Activated CD4-positive, CD25-positive, alpha-beta regulatory T cell treated with anti-CD3 and anti-CD28 coated beads, Interleukin-2, amount 50 U/mL, for 16 hours (primary cell): ENCODE measurements at places on chromosomes 4 and X.

GRCh38 chrX:19750783-19751467 lies 136.5 kb downstream of the SH3KBP1 start:
- DNase-seq, result no peak

- no peak for DNase-seq
Observed at GRCh38 chr4:86606809-86607208, 12.7 kb downstream of the PTPN13 start.

- no peak for DNase-seq
Observed at GRCh38 chrX:109533631-109534030, 3.0 kb upstream of the NXT2 start.

DNA sequence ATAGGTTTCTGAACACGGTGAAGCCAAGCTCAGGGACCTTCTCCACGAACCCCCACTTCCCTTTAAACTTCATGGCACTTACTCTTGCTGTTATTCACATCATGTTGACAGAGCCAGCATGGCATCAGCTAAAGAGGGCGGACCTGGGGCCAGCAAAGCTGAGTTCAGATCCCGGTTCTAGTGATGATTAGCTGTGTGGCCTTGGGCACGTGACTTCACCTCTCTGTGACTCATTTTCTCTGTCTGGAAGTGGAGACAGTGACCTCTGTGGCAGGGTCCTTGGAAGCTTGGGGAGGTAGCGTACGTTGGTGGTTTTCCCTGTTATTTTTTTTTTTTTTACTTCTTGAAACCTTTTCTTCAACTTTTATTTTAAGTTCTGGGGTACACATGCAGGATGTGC lies 13.4 kb downstream of the EVC start:
- no peak for DNase-seq

DNA sequence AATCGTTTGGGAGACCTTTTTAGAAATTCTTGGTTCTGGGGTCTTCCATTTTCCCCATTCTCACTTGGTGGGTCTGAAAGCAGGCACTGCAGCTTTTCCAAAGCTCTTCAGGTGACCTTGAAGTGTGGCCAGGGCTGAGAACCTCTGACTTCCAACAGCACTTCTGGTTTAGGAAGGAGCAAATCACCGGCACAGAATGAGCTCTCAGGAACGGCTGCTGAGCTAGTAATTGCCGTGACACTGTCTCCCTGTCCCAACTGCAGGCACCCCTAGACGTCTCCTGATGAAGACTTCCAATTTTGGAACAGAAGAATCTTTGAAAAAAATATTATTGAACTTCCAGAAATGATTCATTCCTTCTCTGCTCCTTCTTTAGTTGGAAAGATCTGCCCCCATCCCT lies 31.3 kb downstream of the CD38 start:
- DNase-seq, result no peak

DNA sequence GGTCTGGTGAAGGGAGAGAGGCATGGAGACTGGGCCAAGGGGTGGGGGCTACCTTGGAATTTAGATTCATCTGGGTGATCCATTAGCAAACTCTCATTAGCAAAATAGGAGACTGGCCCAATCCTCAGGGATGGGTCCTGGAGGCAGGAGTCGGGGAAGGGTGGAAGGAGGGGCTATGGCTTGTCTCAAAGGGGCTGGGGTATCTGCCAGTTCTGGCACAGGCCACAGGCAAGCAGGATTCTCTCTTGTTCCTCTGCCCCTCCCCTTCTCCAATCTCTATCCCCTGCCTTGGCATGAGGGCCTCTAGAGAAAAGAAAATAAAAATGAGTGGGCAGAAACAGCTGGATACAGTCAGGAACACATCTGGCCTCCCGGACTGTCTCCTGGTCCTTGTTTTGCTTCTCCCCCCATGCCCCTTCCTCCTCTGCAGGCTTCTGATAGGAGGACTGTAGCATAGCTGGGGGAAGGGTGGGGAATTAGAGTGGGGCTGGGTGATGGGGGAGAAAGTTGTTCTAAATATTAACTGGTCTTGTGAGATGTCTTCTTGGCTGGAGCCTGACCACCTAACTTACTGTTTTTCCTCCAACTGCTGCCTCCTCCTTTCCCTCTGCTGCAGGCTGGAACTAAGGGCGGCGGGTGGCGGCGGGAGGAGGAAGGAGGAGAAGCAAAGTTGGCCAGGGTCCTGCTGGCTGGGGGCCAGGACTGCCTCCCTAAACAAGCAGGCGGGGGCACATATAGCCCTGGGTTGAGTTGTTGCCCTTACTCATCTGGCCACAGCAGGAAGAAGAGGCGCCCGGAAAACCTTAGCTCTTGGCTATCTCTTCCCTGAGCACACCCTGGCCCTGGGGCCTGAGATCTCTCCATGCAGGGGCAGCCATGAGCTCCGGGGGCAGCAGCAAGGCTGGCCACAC lies 53.3 kb upstream of the LAS1L start:
- DNase-seq, result no peak

DNA sequence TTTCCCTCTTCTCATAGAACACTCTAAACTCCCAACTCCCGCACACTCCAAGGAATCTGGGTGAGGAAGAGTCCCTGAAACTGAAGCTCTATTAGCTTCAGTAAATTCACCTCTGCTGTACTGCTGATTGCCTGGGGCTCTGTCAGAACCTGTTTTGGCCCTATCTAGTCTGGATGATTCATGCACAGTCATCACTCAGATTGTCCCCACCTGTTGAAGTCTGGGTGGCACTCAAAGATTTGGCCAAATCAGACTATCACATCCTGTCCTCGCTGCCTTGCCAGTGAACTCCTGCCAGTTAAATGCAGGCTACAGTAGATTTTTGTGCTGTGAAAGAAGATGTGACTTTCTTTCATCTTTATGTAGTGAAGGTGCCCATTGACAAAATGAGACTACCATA lies 63.5 kb upstream of the EMCN start:
- no peak for DNase-seq

DNA sequence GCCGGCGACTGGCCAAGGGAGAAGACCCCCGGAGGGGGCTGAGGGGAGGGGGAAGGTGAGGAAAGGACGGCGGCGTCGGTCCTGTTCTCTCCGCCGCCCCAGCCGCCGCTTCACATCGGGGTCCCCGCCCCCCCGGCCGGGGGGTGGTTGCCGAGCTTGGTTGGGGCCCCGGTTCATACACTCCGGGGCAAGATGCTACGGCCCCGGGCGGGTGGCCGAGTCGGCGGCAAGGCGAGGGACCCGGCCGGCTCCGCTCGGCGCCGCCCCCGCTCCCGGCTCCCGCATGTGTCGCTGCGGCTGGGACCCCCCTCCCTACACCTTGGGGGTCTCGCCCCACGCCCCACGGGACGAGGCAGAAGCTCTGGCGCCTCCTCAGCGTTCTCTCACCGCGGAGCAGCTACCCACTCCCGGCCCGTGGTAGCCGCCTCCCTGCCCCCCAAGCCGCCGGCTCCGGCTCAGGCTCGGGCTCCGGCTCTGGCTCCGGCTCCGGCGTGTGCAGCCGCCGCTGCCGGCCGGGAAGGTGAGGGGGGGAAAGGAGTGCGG lies 461 bp downstream of the FBXW7 start:
- DNase-seq, result no peak

DNA sequence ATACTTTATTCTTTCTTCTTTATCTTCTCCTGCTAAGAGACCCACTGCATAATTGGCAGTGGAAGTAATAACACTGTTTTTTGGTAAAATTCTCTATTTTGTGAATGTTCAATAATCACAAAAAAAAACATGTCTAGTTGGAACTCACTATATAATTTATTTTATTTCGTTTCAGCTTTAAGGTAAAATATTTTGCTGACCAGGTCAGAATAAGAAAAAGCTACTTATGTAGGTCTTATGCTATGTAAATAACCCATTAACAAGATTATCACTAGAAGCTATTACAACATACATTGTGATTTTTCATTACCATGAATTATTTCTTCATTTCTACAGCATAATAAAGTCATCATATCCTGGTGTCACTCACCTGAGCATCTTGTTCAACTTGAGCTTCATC lies 19.3 kb downstream of the ANXA5 start:
- no peak for DNase-seq

- no peak for DNase-seq
Observed at GRCh38 chr4:173153445-173153844, 15.2 kb upstream of the GALNT7 start.

DNA sequence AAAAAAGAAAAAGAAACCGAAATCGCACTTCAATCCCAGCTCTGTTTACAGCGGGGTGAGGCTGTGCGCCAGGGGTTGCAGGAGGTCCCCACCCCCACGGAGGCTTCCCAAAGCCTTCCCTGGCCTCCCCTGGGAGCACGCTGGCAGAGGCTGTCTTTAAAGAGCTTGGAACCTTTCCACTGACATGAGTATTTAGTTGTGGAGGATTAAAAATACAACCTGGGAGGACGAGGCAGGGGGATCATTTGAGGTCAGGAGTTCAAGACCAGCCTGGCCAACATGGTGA lies 69.1 kb downstream of the PPP2R2C start:
- DNase-seq, result no peak

GRCh38 chr4:12791536-12791935 lies 692.6 kb downstream of the RAB28 start:
- no peak for DNase-seq

DNA sequence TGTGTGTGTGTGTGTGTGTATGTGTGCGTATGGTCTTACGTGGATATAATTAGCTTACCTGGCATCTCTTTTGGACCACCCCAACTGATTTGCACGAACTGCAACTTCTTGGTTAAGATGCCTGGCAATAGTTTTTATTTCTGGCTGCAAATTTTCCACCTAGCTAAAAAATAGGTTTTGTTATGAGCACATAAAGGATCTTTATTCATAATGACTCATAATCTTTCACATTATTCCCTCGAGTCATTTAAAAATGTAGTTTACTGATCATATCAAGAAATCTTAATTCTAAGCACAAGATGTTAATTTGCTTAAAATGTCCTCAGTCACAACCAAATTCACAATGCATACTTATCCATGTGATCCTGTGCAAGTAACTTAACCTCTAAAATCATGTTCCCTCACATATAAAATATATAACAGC lies 1.5 kb downstream of the COX18 start:
- no peak for DNase-seq

GRCh38 chr4:122602277-122603142 lies 18.4 kb downstream of the IL21 start:
- no peak for DNase-seq

DNA sequence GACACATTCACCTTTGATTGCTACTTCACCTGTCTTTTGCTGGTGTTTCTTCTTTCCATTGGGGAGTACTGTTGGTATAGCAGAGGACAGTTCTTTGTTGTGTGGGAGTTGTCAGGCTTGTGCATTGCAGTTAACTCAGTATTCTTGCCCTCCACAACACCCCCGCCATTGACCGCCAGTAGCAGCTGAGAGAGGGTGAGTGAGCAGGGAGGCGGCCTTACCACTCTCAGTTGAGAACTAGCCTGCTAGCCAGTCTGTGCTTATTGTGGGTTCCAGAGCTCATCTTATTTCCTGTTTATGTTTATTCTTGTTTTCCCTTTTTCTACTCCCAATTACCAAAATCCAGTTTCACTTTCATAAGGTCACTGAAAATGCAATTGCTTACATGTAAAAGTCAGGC lies 52.2 kb downstream of the STIM2 start:
- DNase-seq, result no peak

DNA sequence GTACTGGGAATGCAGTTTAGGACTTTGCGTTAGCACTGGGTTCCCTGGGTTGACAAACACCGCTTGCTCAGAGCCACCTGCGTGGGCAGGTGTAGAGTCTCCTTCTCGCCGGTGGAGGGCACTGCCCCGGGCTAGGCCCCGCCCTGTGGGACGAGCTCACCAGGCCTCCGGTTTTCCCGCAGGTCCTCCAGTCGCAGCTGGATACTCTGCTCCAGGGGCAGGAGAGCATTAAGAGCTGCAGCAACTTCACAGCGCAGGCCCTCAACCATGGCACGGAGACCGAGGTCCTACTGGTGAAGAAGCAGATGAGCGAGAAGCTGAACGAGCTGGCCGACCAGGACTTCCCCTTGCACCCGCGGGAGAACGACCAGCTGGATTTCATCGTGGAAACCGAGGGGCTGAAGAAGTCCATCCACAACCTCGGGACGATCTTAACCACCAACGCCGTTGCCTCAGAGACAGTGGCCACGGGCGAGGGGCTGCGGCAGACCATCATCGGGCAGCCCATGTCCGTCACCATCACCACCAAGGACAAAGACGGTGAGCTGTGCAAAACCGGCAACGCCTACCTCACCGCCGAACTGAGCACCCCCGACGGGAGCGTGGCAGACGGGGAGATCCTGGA lies 49.2 kb upstream of the MND1 start:
- DNase-seq, result no peak

DNA sequence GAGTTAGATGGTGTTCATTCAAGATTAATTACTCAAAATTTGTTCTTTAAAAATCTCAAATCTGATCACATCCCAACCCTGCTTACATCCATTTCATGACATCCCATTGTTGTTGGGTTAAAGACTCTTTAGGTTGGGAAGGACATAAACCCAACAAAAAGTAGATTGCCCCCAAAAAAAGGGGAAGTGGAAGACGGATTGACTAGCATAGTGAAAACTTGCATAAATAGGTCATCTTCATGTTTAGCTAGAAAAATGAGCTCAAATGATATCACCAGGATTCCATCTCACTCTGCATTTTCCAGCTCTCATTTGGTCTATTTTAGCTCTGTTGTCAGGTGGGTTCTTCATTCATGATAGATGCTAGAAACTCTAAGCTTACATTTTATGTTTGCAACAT lies 18.5 kb upstream of the TET2 start:
- DNase-seq, result no peak

- DNase-seq, result no peak
Observed at GRCh38 chrX:150050387-150050786, 112.1 kb upstream of the EOLA2 start.

GRCh38 chr4:127256500-127256899 lies 376.3 kb upstream of the INTU start:
- no peak for DNase-seq

DNA sequence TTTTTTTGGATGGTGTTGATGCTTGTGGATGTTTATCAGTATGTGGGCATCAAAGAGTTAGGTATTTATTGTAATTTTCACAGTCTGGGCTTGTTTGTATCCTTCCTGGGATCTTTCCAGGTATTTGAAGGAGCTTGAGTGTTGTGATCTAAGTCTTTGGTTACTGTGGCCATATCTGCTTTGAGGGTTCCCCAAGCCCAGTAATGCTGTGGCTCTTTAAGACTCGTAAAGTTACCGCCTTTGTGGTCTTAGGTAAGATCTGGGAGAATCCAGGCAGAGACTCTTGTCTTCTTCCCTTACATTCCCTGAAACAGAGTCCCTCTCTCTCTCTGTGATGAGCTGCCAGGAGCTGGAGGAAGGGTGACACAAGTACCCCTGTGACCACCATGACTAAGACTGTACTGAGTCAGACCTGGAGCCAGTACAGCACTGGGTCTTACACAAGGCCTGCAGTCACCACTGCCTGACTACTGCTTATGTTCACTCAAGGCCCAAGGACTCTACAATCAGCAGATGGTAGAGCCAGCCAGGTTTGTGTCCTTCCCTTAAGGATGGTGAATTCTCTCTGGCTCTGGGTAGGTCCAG lies 62.2 kb downstream of the FMR1NB start:
- DNase-seq, result no peak

DNA sequence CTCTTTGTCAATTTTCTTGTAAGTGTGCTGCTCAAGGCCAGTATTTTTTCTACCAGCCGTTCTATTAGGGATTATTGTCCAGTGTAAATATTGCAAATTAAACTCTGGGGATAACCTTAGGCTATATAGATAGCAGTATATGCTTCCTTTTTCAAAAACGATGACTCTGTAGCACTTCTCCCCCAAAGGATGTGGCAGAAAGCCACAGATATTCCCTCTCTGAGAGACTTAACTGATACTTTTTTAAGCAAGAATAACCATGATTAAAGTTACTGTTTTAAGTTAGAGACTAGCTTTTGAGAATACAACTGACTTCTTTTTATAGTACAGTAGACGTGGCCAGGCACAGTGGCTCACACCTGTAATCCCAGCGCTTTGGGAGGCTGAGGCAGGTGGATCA lies 130.0 kb downstream of the FHIP1A start:
- DNase-seq, result no peak

GRCh38 chrX:323721-324628 lies 5.4 kb upstream of the GTPBP6 start:
- DNase-seq, result no peak
